ENCODE measurements at places on chromosomes 2 and 18.

GRCh38 chr2:170530803-170531564, 184.2 kb upstream of the SP5 start:
- DNase-seq: no peak

DNA sequence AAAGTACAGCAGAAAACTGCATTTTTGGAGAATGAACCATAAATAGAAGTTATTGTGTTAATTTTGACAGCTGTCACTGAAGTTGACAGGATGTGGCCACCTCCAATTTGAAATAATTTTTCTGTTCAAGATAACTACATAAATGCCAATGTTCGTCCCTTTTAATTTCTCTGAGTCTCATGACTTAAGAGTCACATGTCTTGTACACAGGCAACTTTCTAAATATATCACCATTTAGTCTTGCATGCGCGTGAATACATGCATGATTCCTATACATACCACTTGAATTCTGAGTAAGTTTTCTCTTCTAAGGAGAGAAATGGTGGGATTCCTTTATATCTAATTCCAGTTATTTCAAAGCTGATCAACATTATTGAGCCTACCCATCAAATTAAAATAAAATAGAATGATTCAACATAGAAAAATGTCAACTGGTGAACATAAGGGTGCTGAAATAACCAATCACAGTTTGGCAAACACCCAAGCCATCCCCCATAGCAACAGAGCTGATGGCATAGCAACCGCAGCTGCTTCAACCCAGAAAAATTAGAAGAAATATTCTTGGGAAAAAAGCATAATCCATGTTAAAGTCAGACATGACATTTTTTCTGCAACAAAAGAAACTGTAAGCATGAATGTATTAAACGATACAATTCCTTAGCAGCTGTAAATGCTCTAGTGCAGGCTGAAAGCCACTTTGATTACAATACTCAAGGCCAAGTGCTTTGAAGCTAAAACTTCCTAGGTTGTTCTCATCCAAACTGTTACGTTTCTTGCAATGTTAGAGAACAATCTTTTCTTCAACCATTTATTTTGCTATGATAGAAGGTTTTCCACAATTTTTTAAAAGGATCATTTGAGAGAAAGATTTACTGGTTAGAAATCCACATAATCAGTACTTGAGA, 282.7 kb downstream of the DLGAP1 start:
- no peak for DNase-seq

DNA sequence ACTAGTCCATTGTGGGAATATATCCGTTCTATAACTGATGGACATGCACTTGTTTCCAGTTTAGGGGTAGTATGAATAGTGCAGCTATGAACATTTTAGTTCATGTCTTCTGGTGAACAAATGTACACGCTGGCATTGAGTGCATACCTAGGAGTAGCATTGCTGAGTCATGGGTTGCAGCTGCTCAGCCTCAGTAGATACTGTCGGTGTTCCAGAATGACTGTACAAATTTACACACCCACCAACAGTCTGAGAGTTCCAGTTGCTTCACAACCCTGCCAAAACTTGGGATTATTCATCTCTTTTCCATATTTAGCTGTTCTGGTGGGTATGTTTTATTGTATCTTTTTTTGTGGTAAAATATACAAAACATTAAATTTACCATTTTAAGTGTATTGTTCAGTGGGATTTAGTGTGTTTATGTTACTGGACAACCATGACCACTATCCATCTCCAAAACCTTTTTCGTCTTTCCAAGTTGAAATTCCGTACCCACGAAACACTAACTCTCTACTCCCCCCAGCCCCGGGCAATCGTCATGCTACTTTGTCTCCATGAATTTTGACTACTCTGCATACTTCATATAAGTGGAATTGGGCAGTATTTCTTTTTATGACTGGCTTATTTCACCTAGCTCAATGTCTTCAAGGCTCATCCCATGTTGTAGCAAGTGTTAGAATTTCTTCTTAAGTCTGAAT, 281.0 kb downstream of the PRKCE start:
- peak; percentile 13 for DNase-seq

- DNase-seq: no peak
Measured at GRCh38 chr2:127175751-127176354, 44.2 kb downstream of the CYP27C1 start.

DNA sequence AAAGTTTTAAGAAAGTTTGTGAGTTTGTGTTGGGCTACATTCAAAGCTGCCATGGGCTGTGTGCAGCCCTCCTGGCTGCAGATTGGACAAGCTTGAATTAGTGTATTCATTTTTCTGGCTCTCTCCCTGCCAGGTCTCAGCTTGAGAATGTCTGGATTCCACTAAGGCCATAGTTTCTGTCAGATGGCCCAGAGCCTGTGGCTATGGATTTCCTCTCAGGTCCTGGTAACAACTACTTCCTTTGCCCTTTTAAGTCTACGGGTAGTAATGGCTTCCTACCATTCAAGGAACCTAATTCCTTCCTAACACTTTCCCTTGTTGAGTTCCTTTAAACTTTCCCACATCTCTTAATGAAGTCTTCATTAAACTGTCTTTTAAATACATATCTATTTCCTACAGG, 24.3 kb upstream of the PSMD14 start:
- no peak for DNase-seq

GRCh38 chr2:23589739-23590138, 204.8 kb downstream of the KLHL29 start:
- no peak for DNase-seq

GRCh38 chr2:164735309-164735919, 106.2 kb downstream of the COBLL1 start:
- no peak for DNase-seq

DNA sequence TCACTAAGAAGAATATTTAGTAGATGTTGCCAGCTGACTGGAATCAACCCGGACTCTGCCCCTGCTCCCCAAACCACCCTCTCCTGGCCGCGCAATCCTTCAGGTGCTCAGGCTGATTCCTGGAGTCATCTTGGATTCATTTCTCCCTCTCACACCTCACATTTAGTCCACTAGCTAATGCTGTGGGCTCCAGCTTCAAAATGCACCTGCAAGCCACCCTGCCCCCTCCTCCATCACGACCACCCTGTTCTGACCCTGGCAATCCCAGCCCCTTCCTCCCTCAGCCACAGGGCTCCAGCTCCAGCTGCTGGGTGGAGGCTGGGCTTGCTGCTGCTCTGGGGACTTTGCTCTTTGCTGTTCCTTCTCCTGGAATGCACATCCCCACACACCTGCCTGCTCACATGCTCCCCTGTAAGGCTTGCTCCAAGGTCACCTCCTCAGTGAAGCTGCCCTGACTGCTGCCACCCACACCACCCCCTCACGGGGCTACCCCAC, 61.3 kb upstream of the SH3RF3 start:
- no peak for DNase-seq

- DNase-seq: no peak
Measured at GRCh38 chr18:7921938-7922587, 354.9 kb downstream of the PTPRM start.

DNA sequence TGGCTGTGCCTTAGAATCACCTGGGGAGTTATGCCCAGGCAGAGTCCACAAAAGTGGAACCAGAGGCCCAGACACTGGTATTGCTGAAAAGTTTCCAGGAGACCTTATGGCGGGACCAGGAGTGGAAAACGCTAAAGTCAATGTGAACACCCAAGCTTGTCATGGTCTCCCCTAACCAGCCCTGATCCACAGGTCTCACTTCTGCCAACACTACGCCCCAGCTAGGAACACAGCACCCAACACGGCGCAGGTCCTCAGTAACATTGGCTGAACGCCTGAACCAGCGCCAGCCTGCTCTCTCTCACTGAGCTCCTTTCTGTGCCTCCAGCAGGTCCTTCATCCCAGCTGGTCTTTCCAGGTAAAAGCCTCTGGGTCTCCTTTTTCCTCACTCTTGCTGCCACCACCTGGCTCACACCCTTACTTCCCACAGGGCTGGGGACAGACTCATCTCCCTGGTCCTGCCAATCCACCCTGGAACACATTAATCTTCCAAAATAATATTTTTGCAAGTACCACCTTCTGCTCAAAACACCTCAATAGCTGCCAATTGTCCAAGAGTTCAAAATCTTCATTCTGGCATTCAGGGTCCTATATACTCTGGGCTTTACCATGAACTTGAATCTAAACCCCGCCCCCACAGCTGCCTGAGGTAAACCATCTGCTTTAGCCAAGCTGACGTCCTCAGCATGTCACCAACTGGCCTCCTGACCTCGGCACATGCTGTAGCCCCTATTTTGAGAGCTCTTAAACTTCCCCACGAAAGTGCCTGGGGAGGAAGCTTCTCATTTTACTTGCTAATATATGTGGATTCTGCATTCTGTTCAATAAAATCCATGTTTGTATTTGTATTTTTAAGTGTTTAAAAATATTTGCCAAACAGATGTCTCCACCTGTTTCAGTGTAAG, 34.6 kb downstream of the ADCY3 start:
- no peak for DNase-seq

GRCh38 chr2:227115761-227116160, 48.2 kb downstream of the COL4A4 start:
- no peak for DNase-seq

- DNase-seq: no peak
Measured at GRCh38 chr2:155060896-155061295, 362.4 kb downstream of the KCNJ3 start.

- DNase-seq: no peak
Measured at GRCh38 chr2:231258701-231259100, 60.3 kb downstream of the ARMC9 start.

All from SJSA1 (cell line).